HT1080 (cell line): ENCODE measurements at places on chromosomes 3 and 15. TPM values are rescaled to one million over a fixed set of nuclear protein-coding genes. Genes with fewer than 3 reads are reported as not detected.

PLA1A gene
- total RNA-seq = not detected in 2 replicates

CPOX gene
- total RNA-seq = 35.4 and 50.0 TPM in 2 replicates

LSM3 gene
- total RNA-seq = 17.4 and 18.8 TPM in 2 replicates

SLC12A1 gene
- total RNA-seq = not detected in 2 replicates

FRMD4B gene
- total RNA-seq = 12.9 and 19.1 TPM in 2 replicates

CCDC191 gene
- 0.11 and 0.47 TPM in 2 replicates for total RNA-seq

CAMKV gene
- 0.23 TPM in 1 of 2 replicates, not detected in the other for total RNA-seq

EFCC1 gene
- total RNA-seq = not detected in 2 replicates

CD86 gene
- total RNA-seq = not detected in 2 replicates

PSTPIP1 gene
- total RNA-seq = 0.53 TPM in 1 of 2 replicates, not detected in the other

C3orf22 gene
- total RNA-seq = not detected in 2 replicates

THSD4 gene
- 11.3 and 11.8 TPM in 2 replicates for total RNA-seq

ST6GAL1 gene
- total RNA-seq = 6.1 and 6.8 TPM in 2 replicates

ALS2CL gene
- 3.9 and 4.2 TPM in 2 replicates for total RNA-seq

EEFSEC gene
- 8.6 and 12.3 TPM in 2 replicates for total RNA-seq

PLS1 gene
- total RNA-seq = 20.8 and 24.8 TPM in 2 replicates

STRA6 gene
- 0.10 TPM in 1 of 2 replicates, not detected in the other for total RNA-seq

PRR23A gene
- total RNA-seq = not detected in 2 replicates

TRH gene
- total RNA-seq = not detected in 2 replicates

GOLGA6L1 gene
- not detected in 2 replicates for total RNA-seq

SCAMP5 gene
- total RNA-seq = 0.90 and 1.8 TPM in 2 replicates

LRRN1 gene
- total RNA-seq = 0.16 TPM in 1 of 2 replicates, not detected in the other

RETNLB gene
- not detected in 2 replicates for total RNA-seq

CHST13 gene
- total RNA-seq = not detected in 2 replicates

SLC41A3 gene
- total RNA-seq = 46.4 and 53.9 TPM in 2 replicates

CYP1A2 gene
- not detected in 2 replicates for total RNA-seq

IL5RA gene
- total RNA-seq = not detected in 2 replicates

HTR3E gene
- total RNA-seq = not detected in 2 replicates

LYSMD4 gene
- 4.1 and 6.6 TPM in 2 replicates for total RNA-seq

ALPK3 gene
- 0.02 and 0.03 TPM in 2 replicates for total RNA-seq

WDR93 gene
- total RNA-seq = not detected in 2 replicates

LMAN1L gene
- total RNA-seq = 0.05 TPM in 1 of 2 replicates, not detected in the other

TFDP2 gene
- 71.3 and 87.7 TPM in 2 replicates for total RNA-seq

CHRNA7 gene
- total RNA-seq = 2.0 TPM in 2 replicates

EIF2B5 gene
- 85.0 and 88.4 TPM in 2 replicates for total RNA-seq

FSIP1 gene
- total RNA-seq = 0.43 and 0.93 TPM in 2 replicates

NPRL2 gene
- total RNA-seq = 47.5 and 57.4 TPM in 2 replicates

PCOLCE2 gene
- total RNA-seq = 22.7 and 34.1 TPM in 2 replicates

IMPG2 gene
- 0.03 TPM in 1 of 2 replicates, not detected in the other for total RNA-seq

COMMD2 gene
- total RNA-seq = 50.0 and 50.9 TPM in 2 replicates

CADM2 gene
- 0.50 TPM in 1 of 2 replicates, not detected in the other for total RNA-seq

SNRPN gene
- total RNA-seq = 84.5 and 87.2 TPM in 2 replicates

GALNT15 gene
- total RNA-seq = 0.13 and 0.26 TPM in 2 replicates

CPB1 gene
- total RNA-seq = not detected in 2 replicates

NUTM1 gene
- total RNA-seq = not detected in 2 replicates

PLXNA1 gene
- 133 and 163 TPM in 2 replicates for total RNA-seq
